ENCODE measurements at places on chromosomes 12 and 14. TPM values are rescaled to one million over a fixed set of nuclear protein-coding genes. Genes with fewer than 3 reads are reported as not detected.

The KRT1 gene
- not detected for total RNA-seq

The OR4K5 gene
- total RNA-seq: not detected

The TCP11L2 gene
- 49.5 TPM for total RNA-seq

The RFLNA gene
- 1.4 TPM for total RNA-seq

The CLEC4D gene
- 15.7 TPM for total RNA-seq

The STRN3 gene
- total RNA-seq: 32.9 TPM

The TAS2R30 gene
- total RNA-seq: 1.9 TPM

The ASIC1 gene
- 2.1 TPM for total RNA-seq

DNA sequence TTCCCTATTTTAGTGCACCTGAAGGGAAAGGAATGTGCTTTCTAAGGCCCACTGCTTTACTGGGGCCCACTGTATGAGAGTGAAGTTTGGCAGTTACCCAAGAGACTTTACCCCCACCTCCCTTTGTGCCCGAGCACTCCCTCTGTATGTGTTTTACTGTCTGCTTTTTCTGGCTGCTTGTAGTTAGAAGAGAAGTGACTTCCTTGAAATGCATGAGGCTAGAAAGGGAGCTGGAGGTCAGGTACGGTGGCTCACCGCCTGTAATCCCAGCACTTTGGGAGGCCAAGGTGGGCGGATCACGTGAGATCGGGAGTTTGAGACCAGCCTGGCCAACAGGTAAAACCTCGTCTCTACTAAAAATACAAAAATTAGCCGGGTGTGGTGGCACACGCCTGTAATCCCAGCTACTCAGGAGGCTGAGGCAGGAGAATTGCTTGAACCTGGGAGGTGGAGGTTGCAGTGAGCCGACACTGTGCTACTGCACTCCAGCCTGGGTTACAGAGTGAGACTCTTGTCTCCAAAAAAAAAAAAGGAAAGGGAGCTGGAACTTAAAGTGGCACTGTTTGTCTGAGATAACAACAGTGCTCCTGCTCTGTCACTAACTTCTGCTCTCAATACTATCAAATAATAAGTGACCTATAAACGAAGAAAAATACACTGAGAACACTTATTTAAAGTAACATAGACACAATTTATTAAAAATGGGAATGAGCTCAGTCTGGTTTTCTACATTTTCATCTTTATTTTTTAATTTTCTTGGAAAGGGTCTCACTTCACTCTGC is 5.8 kb downstream of the TRIP11 start:
- H3K36me3 ChIP-seq: peaks cover 42% of the 10 kb centered on the region
- H3K27ac ChIP-seq: no peak overlapping the region
- DNase-seq: no peak
- H3K4me3 ChIP-seq: no peak overlapping the region
- H3K27me3 ChIP-seq: no peaks in the 10 kb centered on the region

- no peaks in the 10 kb centered on the region for H3K27me3 ChIP-seq
- DNase-seq: no peak
- H3K4me1 ChIP-seq: peaks cover 13% of the 10 kb centered on the region
- H3K4me3 ChIP-seq: no peak overlapping the region
- H3K27ac ChIP-seq: no peak overlapping the region
Observed at GRCh38 chr12:131072451-131073230, 118.9 kb downstream of the ADGRD1 start.

DNA sequence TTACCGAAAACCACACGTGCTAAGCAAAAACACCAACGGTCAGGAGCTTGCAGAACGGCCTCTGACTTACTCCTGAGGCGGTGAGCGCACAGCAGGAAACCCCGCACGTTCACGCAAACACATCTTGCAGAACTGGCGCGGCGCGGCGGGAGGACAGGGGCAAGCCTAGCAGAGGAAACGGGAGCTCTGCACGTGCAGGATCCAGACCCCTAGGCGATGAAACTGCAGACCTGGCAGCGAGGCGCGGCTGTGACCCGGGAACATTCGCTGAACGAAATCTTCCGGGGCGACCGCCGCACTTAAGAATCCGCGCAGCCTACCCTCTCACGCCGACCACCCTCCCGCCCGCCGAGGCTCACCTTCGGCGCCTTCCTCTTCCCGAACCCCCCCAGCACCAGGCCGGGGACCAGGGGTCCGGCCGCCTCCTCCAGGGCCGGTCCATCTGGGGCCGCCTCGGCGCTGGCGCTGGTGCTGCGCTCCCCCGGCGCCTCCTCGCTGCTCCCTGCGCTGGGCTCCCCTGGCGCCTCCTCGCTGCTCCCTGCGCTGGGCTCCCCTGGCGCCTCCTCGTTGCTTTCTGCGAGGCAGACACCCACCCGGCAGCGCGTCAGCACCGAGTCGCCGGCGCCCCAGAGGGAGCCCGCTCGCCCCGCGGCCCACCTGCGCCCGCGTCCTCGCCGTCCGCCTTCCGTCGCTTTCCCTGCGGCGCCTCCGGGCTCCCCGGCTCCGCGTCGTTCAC is 615 bp downstream of the DDX51 start:
- H3K36me3 ChIP-seq: no peaks in the 10 kb centered on the region
- H3K4me3 ChIP-seq: peak overlapping the region; percentile 89
- H3K4me1 ChIP-seq: peaks cover 17% of the 10 kb centered on the region

- no peak overlapping the region for H3K4me3 ChIP-seq
- H3K4me1 ChIP-seq: no peaks in the 10 kb centered on the region
- H3K36me3 ChIP-seq: no peaks in the 10 kb centered on the region
- no peak overlapping the region for H3K27ac ChIP-seq
- no peaks in the 10 kb centered on the region for H3K27me3 ChIP-seq
Observed at GRCh38 chr12:28583701-28584261, 393.5 kb downstream of the CCDC91 start.

DNA sequence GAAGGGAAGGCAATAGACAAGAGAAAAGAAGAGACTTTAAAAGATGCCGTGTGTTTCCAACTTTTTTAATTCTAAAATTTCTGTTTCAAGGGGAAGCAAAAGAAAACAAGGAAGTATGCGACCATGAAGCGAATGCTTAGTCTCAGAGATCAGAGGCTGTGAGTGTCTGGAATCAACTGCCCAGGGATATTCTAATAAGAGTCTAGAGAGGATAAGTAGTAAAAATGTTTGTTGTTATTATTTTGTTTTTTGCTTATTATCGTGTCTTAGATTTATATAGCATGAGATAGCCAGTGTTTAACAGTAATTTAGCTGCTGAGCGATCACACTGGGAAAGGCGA is 421 bp downstream of the FCF1 start:
- no peaks in the 10 kb centered on the region for H3K36me3 ChIP-seq
- peaks cover 22% of the 10 kb centered on the region for H3K4me1 ChIP-seq
- H3K4me3 ChIP-seq: peak overlapping the region; percentile 86
- peak overlapping the region; percentile 88 for H3K27ac ChIP-seq
- H3K27me3 ChIP-seq: no peaks in the 10 kb centered on the region
- no peak for DNase-seq

DNA sequence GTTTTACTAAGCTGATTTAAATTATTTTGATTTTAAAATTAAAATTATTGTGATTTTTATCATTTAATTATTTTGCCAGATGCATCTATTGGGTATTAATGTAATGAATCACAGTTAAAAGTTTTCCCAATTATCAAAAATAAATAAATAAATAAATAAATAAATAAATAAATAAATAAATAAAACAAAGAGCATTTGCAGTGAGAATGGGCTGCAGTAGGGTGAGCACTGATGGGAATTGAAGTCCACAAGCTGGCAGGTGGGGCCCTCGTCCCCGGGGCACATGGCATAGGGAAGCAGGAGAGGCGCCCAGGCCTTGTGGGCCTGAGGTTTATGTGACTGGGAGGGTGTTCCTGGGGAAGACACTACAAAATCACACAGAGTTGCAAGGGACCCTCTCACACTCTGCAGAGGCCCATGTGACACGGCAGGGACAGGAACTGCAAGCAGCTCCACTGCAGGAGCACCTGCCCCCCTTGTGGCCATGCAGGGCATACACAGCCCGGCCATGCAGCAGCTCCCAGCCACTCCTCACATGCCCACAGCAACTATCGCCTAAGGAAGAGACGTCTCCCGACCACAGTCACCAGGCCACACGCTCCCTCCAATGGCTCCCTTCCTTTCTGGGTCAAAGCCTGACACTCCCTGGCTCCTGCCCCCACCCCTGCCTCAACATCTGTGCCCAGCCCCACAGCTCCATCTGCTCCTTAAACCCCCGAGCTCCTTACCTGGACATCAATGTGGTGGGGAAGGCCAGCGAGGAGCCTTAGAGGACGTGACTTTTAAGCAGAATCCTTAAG is 256.3 kb upstream of the SFSWAP start:
- peak; percentile 79 for DNase-seq
- H3K27ac ChIP-seq: no peak overlapping the region
- no peak overlapping the region for H3K4me3 ChIP-seq

GRCh38 chr12:104473374-104473983 is 16.7 kb downstream of the CHST11 start:
- no peak overlapping the region for H3K27ac ChIP-seq
- no peak for DNase-seq
- no peak overlapping the region for H3K4me3 ChIP-seq
- H3K36me3 ChIP-seq: no peaks in the 10 kb centered on the region

GRCh38 chr14:36988989-36989388 is 183.4 kb downstream of the SLC25A21 start:
- no peak overlapping the region for H3K4me3 ChIP-seq
- no peak overlapping the region for H3K27ac ChIP-seq
- H3K36me3 ChIP-seq: no peaks in the 10 kb centered on the region
- no peak for DNase-seq
- H3K4me1 ChIP-seq: no peaks in the 10 kb centered on the region
- no peaks in the 10 kb centered on the region for H3K27me3 ChIP-seq

DNA sequence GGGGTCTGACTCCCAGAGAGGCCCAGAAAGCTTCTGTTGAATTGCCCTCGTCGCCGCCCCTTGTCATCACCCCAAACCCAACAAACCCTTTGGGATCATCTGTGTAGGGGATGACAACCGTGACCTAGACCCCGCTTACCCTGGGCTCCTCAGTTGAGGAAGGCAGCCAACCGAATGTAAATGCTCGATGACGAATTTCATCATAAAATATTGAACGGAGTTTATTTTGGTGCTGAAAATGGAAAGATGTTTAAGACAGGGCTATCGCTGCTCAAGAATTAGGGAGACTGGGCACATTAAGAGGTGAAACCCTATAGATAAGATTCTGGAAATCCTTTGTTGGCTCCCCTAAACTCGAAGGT is 512 bp downstream of the ACTR10 start:
- peaks cover 18% of the 10 kb centered on the region for H3K4me1 ChIP-seq
- H3K4me3 ChIP-seq: peak overlapping the region; percentile 66
- no peaks in the 10 kb centered on the region for H3K27me3 ChIP-seq
- H3K27ac ChIP-seq: peak overlapping the region; percentile 92
